ENCODE measurements at places on chromosomes 5 and 9.

DNA sequence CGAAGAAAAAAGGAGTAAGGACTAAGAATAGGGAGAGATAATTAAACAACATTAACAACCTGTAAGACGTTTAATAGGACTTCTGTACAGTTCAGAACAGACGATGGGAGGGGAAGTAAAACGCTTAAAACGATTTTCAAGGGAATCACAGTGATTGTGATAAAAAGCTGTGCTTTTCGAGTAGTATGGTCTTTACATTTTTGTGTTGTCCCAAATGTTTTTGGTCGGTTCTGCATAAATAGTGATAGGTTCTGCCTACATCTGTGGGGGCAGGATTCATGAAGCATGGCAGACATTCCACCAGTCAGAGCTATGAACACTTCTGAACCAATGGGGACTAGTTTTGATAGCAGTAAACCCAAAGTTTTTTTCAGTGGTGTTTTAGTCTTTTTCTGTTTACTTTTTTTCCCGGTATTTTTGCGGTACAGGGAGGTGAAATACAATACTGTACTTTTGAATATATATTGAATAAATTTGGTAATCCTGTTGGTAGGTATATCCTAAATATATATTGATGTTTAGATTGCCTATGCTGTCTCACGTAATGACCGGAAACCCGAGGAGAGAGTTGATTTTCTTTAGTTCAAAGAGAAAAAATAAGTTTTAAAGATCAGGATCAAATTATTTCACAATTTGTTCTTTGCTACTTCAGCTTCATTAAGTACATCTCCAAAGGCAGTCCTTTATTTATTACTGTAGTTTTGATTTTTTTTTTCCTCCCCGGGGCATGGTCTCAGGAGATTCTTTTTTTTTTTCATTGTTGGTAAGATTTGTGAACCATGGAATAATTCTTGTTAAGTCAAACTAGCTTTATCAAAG is 1.3 kb downstream of the ERBIN start:
- DNase-seq: no peak

DNA sequence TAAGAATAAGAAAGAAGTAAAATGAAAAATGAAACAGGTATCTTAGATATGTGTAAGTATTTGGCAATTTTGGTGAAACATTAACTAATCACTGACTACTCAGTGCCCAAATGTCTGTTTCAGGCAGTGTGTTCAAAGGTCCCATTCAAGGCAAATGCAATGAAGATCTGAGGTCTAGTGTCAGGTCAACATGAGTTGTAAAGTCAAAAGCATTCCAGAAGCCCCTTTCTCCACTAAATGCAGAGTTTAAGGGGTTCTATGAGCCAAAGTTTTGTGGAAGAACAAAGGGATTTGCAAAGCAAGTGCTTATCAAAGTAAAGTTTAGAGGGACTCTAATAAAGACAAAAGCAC is 71.0 kb upstream of the GPBP1 start:
- DNase-seq: no peak

GRCh38 chr5:119275146-119275545 is 80.7 kb upstream of the TNFAIP8 start:
- no peak for DNase-seq

GRCh38 chr5:54518818-54519508 is 1.4 kb downstream of the SNX18 start:
- DNase-seq: no peak

- DNase-seq: no peak
Measured at GRCh38 chr5:94911276-94911675, 292.8 kb downstream of the SLF1 start.
